Erythroblast (primary cell): ENCODE measurements at places on chromosomes 7 and 10.

DNA sequence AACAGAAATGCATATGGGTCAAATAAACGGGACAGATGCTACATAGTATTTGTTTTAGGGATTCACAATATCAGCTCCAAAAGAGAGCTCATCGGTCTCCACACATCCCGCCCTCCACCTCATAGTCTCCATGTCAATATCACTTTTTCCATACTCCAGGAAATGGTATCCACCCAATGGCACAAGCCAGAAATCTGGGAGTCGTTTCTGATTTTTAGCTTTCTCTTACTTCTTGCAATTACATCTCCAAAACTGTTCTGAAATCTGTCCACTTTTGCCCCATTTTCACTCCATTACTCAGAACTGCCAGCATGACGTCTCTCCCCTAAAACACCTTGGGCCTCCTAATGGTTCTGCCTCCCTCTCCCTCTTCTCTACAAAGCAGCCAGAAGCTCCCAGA, 47.4 kb upstream of the EZH2 start:
- DNase-seq, result no peak

DNA sequence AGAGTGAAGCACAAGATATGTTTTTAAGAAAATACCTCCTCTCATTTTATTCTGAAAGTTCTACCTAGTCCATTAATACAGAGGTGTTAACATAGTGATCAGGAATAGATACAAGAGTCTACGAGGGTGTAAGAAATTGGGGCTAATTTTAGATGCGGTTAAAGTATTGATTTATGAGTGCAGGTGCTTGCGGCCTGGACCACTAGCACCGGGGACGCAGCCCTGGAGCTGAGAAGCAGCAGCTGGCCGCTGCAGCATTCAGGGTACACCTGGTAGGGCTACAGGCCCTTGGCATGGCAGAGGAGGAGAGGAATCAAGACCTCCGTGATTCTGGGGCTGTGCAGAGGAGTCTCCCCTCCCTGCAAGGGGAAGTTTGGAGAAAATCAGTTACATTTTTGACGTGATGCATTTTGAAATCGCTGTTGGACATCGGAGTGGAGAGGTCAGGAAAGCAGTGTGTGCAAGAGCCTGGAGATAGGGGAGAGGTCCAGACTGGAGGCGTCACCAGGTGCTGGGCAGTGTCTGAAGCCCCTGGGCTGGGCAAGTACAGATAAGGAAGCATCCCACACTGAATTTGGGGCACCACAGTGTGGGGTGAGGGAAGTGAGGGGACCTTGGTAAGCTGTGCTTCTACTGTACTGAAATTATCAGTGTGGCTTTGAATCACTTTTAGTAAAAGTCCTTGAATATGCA, 112.3 kb downstream of the VWC2 start:
- DNase-seq, result no peak

DNA sequence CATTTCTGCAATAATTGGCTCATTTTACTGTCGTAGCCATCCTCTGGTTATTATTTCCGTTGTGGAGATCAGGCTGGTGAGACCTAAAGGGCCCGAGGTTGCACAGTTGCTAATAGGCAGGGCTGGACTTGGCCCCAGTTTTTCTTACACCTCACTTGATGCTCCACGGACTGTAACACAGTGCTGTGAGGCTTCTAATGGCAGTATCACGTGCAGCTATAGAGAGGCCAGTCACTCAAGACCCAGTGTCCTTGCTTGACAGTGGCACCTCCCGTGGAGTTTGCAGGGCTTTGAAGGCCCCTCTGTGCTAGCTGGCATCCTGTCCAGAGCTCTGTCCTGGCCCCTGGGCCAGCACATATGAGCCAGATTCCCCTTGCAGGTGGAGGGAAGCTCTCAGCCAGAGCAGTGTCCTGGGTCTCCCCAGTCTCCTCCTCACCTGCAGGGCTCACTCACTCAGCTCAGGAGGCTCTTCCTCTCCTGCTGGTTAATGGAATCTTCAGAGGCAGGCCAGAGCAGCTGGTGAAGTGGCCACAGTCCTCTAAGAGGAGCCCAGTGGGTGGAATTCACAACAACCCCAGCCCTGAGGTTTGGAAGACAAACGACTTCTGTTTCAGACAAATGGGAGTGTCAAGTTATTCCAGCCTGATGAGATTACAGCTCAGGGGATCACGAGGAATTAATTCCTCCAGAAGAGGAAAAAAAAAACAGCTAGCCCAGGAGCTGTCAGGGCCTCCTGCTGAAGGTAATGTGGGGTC, 114.2 kb upstream of the FAM180A start:
- DNase-seq, result no peak

GRCh38 chr7:13792208-13792607, 197.3 kb downstream of the ETV1 start:
- no peak for DNase-seq

DNA sequence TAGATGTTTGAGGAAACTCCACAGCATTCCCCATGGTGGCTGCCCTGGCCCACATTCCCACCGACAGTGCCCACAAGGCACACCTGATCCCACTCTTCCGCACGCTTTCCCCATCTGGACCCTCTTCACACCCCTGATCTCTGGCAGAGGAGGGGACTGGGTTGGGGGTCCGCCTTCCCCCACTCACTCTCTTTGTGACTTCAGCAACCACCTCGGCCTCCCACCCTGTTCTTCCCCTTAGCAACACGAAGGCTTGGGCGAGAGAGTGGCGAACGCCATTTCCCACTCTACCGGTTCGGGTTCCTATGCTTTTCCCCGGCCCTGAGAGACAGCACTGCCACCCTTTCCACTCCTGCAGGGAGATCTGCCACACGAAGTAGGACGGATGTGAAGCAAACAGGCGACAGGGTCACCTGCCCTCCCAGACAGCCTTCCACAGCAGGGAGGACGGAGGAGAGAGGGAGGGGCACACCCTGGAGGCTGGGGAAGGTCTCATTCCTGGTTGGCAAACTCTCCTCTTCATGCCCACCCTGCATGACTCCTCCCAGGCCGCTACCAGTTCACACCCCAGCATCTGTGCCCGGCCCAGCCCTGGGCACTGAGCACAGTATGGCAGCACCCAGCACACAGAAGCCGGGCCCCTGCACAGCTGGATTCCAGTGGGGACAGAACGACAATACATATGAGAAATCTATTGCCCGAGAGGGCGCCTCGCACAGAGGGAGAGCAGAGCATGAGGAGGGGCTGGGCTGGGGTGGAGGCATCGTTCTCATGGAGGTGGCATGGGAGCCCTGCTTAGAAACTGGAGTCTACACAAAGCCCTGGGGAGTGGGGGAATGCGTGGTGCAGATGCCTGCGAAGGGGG, 93.5 kb downstream of the PAXIP1 start:
- no peak for DNase-seq

GRCh38 chr7:84700563-84701370, 486.1 kb downstream of the SEMA3D start:
- no peak for DNase-seq

- DNase-seq, result no peak
Measured at GRCh38 chr7:69951458-69951857, 353.2 kb downstream of the AUTS2 start.

DNA sequence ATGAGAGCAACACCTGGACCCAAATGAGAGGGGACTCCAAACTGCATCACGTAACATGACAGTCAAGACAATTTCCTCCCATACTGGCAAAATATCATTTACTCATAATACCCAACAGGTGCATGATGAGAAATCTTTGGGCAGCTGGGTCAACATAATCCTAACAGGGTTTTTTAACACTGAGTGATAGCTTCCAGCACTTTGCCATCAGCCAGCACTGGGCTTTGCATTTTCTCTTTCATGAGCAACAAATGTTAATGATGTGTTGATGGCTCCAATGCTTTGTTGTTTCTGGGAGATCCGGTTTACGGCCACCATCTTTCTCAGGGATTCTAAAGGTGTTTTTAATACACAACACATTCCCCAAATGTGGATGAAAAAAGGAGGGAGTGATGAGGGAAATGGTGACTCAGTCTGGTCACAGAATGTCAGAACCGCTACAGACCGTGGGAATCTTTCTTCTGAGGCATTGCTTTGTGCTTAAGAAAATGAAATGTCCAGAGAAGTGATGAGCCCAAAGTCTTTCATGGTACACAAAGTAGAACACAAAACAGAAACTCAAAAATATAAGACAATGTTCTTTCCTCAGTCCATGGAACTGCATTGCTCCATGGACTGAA, 705.7 kb upstream of the IGFBP3 start:
- no peak for DNase-seq

GRCh38 chr7:77877791-77878190, 79.2 kb downstream of the PHTF2 start:
- no peak for DNase-seq

- peak; percentile 55 for DNase-seq
Measured at GRCh38 chr7:13990319-13990983, 985 bp upstream of the ETV1 start.

DNA sequence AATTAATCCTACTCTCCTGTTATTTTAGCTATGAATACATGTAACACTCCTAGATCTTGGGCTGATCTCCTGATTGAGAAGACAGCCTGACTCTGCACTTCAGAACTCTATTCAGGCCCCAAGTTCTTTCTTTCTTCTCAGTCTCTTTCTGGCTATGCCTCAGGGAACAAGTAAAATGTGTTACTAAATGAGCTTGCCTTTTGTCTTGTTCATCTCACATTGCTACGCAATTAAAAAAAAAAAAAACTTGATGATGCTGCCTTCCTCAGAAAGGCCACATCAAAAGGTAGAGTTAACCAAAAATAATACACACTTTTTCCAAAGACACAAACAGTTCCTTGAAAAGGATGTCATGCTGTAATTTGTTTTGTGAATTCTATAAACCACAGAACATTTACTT, 258.1 kb downstream of the TWIST1 start:
- DNase-seq, result no peak

DNA sequence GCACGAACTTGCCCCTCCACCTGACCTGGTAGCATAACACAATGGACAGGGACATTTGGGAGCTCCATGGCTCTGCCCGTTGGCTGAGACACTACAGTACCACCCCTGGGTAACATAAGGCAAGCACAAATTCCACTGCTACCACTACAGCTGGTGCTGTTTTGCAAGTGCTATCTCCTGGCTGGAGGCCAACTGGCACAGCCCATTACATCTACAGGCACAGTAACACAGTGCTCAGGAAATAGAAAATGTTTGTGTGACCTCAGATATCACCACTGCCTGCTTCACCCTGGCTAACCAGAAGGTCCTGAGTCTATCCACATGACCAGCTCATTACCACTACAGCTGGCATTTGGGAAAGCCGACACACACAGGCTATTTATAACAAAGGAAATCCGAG, 631.1 kb upstream of the MBL2 start:
- DNase-seq, result peak; percentile 14

GRCh38 chr10:70600512-70601395, 1.8 kb downstream of the PRF1 start:
- DNase-seq, result no peak

GRCh38 chr10:78936412-78937342, 132.1 kb upstream of the ZMIZ1 start:
- no peak for DNase-seq

DNA sequence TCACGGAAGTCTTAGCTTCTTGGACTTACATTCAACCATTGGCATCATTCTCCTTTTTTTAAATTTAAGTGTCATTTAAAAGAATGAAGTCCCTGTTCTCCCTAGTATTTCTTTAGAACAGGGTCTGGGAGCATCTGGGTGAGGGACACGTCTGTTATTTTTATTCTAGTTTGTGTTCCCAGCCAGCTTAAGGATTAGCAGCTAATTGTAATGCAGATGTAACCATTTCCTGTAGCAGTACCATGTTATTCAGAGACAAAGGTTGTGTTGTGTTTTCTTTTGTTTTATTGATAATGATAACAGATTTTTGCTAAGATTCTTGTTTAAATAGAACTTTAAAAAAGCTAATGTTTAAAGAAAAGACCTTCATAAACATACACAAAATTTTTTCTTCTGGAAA, 34.3 kb downstream of the BMS1 start:
- no peak for DNase-seq

GRCh38 chr7:118350260-118350659, 125.8 kb downstream of the ANKRD7 start:
- DNase-seq, result no peak

- DNase-seq, result no peak
Measured at GRCh38 chr10:9301148-9301547, 1246.7 kb downstream of the GATA3 start.

GRCh38 chr7:23471106-23471859, 992 bp upstream of the IGF2BP3 start:
- peak; percentile 90 for DNase-seq

DNA sequence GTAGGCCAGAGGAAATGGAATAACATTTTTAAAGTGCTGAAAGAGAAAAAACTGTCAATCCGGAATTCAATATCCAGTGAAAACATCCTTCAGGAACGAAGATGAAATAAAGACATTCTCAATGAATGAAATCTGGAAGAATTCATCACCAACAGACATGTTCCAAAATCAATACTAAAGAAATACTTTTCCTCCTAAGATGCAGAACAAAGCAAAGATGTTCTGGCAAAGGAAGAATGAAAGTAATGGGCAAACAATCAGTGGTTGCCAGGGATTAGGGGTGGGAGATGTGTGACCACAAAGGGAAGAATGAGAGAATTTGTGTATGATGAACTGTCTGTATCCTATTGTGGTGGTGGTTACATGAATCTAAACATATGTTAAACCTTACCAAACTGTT, 52.8 kb upstream of the EEPD1 start:
- DNase-seq, result no peak

DNA sequence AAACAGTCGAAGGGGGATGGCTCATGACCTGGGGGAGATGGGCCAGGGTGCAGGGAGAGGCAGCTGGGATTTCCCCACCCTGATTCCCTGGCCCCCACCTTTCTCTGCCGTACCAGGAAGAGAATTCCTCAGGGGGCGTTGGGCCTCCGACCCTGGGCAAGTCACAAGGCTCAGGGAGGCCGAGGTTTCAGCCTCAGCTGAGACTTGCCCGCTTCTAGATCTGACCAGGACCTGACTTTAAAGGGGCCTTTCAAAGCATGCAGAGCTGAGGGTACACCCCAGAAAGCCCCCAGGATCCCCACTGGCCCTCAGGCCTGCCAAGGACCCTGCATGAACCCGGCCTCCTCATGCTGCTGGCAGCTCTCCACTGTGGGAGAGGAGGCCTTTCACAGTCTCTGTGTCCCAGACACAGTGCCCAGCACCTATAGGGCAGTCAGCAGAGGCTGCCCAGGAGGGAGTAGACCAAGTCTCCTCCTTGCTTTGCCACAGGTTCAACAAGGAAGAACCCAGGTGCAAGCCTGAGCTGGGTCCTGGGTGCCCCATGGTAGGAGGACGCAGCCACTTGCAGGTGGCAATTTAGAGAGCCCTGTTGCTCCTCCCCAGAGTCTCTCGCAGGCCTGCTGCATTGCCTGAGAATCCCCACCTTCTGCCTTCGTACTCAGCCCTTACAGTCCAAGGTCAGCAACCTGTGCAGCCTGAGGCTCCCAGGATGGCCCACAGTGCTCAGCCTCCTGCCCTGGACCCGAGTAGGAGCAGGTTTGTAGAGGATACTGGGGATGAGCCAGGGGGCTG, 89.3 kb downstream of the CHST15 start:
- DNase-seq, result no peak

DNA sequence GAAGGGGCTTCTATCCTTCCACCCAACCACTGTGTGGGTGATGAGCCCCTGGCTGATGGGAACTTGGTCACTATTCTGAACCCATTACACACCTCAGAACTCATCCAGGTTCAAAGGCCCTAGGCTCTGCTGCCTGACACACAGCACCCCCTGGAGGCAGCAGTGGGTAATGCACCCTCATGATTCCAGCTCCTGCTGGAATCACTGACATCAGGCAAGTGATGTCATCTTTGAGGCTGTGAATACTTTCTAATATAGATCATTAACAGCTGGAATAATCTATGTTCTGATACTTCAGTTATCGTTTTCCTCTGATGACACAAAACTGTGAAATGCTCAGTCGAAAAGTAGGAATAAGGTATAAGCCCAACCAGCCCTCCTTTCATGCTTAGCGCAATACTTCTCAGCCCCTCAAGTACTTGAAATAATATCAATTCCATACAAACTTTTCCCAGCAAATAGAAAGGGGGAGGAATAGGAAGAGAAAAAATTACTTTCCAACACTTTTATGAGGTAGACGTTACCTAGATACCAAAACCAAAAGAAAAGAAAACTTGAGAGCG, 7.5 kb upstream of the RBP3 start:
- peak; percentile 79 for DNase-seq
